ENCODE measurements at places on chromosomes 4 and X. TPM values are rescaled to one million over a fixed set of nuclear protein-coding genes. Genes with fewer than 3 reads are reported as not detected.

GRCh38 chr4:12439633-12440305 lies 1011.1 kb upstream of the HS3ST1 start:
- no peaks in the 10 kb centered on the region for H3K36me3 ChIP-seq
- H3K27ac ChIP-seq = no peak overlapping the region
- H3K4me3 ChIP-seq = no peak overlapping the region
- no peaks in the 10 kb centered on the region for H3K4me1 ChIP-seq
- no peak for DNase-seq

GRCh38 chr4:22678940-22679854 lies 13.5 kb upstream of the GBA3 start:
- no peak overlapping the region for H3K27ac ChIP-seq
- no peaks in the 10 kb centered on the region for H3K27me3 ChIP-seq
- H3K4me3 ChIP-seq = no peak overlapping the region
- H3K36me3 ChIP-seq = no peaks in the 10 kb centered on the region

DNA sequence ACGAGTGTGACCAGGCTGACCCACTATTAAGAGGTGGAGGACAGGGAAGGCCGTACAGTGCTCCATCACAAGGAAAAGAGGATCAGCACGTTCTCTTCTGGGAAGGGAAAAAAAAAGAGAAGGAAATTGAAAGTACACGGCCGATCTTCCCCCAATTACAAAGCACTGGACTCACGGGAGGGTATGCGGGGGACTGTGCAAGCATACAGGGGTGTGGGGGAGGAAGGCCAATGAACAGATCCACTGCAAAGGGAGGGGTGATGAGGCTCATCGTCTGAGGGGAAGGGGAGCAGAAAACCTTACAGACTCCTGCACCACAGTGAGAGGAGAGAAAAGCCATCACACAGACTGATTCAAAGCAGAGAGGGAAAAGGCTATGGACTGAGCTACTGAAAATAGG lies 1.1 kb downstream of the ELK1 start:
- H3K4me1 ChIP-seq = no peaks in the 10 kb centered on the region
- DNase-seq = no peak
- no peak overlapping the region for H3K27ac ChIP-seq
- H3K4me3 ChIP-seq = peak overlapping the region; percentile 15
- no peaks in the 10 kb centered on the region for H3K36me3 ChIP-seq

DNA sequence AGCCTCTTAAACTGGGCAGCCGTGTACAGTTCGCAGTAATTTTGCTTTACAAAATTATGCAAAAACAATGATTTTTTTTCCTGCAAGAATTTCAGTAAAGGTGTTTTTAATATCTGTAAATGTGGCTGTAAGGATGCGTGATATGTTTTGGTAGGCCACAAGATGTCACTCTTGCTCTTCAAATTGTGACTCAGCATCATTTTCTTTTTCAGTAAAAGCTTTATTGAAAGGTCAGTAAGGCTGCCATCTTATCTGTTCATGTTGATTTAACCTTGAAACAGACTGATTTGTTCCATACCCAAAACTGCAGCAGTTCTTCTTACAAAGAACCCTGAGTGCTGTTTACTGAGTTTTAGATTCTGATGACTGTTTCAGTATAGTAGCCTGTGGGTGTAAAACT lies 39.9 kb downstream of the TXLNG start:
- H3K27me3 ChIP-seq = no peaks in the 10 kb centered on the region
- H3K36me3 ChIP-seq = no peaks in the 10 kb centered on the region
- peaks cover 5% of the 10 kb centered on the region for H3K4me1 ChIP-seq
- H3K27ac ChIP-seq = no peak overlapping the region

DNA sequence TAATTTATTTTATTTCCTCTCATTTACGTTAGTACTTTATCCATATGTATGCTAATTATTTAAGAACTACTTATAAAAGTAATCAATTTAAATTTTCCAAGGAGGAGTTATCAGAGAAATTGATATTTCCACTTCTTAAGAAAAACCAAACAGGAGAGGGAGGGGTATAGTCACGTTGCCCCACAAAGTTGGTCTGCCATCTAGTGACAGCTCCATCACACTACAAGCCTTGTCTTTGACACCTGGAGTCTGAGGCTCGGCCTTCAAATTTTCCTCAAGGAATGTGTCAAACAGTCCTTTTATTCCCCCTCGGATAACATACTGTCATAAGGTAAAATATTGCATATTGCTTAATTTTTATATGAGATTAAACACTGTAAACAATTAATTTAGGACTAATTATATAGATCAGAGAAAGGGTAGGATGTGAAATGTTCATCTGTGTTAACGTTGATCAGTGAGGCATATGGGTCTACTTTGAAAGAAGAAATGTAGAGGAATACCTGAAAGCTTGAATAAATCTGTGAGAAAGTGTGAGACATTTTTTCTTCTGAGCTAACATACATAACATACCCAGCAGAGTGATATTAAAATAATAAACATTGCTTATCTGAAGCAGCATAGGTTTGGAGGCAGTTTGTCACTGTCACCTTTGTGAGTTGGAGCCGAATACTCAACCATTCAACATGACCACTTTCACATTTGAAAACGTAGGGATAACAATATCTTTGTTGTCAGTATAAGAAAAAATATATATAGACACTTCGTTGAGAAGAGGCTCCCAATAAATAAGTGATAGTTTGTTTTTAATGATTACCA lies 114.4 kb downstream of the GLRA3 start:
- no peak overlapping the region for H3K27ac ChIP-seq
- H3K27me3 ChIP-seq = no peaks in the 10 kb centered on the region
- H3K4me3 ChIP-seq = no peak overlapping the region
- no peak for DNase-seq
- H3K36me3 ChIP-seq = no peaks in the 10 kb centered on the region
- H3K4me1 ChIP-seq = no peaks in the 10 kb centered on the region

GRCh38 chr4:156312261-156312847 lies 358.7 kb upstream of the CTSO start:
- no peak overlapping the region for H3K4me3 ChIP-seq
- no peak overlapping the region for H3K27ac ChIP-seq
- DNase-seq = no peak

- no peak for DNase-seq
- H3K4me1 ChIP-seq = no peaks in the 10 kb centered on the region
- H3K27me3 ChIP-seq = no peaks in the 10 kb centered on the region
- H3K36me3 ChIP-seq = no peaks in the 10 kb centered on the region
- H3K4me3 ChIP-seq = no peak within 1 kb of the TSS
Measured at GRCh38 chrX:48761674-48762471, at the start of gene GLOD5. TSS of gene GLOD5 (plus strand) at chrX:48761747. CDS start at chrX:48761791, 44 bp downstream.

- H3K27me3 ChIP-seq = no peaks in the 10 kb centered on the region
- peaks cover 2% of the 10 kb centered on the region for H3K4me1 ChIP-seq
- no peak for DNase-seq
- H3K36me3 ChIP-seq = no peaks in the 10 kb centered on the region
- no peak overlapping the region for H3K4me3 ChIP-seq
Measured at GRCh38 chr4:156913234-156913633, 58.4 kb downstream of the PDGFC start.

DNA sequence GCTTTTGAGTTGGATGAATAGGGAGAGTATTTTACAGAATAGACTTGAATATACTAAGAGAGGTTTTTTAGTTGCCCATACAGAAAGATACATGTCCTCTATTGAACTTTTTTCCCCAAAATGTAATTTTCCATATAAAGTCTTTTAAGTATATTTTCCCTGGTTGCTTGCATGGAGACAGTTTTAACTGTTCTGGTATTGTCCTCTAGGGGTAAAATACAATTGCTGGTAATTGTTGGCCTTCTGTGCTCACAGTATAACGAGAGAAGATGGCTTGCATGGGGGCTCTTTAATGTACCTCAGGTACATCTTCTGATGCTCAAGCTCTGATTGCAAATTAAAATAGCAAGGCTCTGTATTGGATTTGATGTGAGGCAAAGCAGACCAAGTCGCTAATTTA lies 136.1 kb downstream of the ARX start:
- no peaks in the 10 kb centered on the region for H3K27me3 ChIP-seq
- H3K4me1 ChIP-seq = no peaks in the 10 kb centered on the region
- DNase-seq = no peak

DNA sequence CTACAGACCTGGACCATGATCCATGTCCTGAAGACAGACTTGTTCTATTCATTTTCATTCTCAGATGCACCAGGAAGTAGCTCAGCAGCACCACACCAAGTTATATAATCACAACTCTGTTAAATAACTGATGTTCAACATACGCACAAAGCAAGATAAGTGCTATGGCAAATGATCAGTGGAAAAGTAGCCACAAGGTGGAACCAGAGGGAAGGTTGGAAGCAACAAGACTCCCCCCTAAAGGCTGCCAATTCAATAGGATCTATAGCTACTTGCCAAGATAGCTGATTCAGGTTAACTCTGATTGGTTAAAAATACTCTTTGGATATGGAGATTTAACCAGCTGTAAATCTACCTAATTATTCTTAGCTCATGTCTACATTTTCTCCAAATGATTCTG lies 23.7 kb upstream of the FAM47B start:
- H3K27ac ChIP-seq = no peak overlapping the region
- H3K36me3 ChIP-seq = no peaks in the 10 kb centered on the region
- no peaks in the 10 kb centered on the region for H3K4me1 ChIP-seq
- H3K27me3 ChIP-seq = no peaks in the 10 kb centered on the region
- DNase-seq = no peak
- H3K4me3 ChIP-seq = no peak overlapping the region

DNA sequence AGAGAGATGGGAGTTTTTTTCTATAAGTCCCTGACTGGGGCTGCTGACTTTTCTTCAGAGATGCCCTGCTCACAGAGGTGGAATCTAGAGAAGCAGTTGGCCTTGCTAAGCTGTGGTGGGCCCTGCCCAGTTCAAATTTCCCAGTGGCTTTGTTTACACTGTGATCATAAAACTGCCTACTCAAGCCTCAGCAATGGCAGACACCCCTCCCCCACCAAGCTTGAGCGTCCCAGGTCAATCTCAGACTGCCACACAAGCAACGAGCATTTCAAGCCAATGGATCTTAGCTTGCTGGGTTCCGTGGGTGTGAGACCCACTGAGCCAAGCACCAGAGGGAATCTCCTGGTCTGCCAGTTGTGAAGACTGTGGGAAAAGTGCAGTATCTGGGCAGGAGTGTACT lies 199.8 kb upstream of the WDFY3 start:
- no peak for DNase-seq
- no peaks in the 10 kb centered on the region for H3K36me3 ChIP-seq
- H3K4me1 ChIP-seq = no peaks in the 10 kb centered on the region
- no peak overlapping the region for H3K4me3 ChIP-seq
- no peaks in the 10 kb centered on the region for H3K27me3 ChIP-seq

DNA sequence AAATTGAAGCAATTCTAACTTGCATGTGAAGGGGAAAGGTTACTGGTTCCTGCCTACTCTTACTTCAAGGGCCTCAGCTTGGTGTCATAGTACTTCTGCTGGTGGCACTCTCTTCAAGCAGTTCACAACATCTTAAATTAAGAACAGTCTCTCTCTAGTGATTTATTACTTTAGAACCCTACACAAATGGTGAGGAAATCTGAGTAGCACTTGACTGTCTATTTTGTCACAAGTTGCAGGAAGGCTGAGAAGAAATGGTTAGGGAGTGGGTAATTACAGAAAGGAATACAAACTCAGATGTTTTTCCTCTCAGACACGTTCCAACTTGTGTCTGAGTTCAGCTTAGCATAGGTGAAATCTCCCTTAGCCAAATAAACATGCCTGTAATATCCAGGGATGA lies 242.3 kb upstream of the GRIA3 start:
- DNase-seq = no peak
- H3K27ac ChIP-seq = no peak overlapping the region
- H3K27me3 ChIP-seq = no peaks in the 10 kb centered on the region
- no peak overlapping the region for H3K4me3 ChIP-seq

USP51 gene
- 1.4 TPM for total RNA-seq

FATE1 gene
- total RNA-seq = not detected

FMR1NB gene
- total RNA-seq = not detected

FAM184B gene
- not detected for total RNA-seq

CDKL2 gene
- 2.3 TPM for total RNA-seq

AMER1 gene
- total RNA-seq = 10.0 TPM
